Caudate nucleus (tissue), 63 donors: ENCODE measurements at places on chromosomes 11 and 22.

- no peak for DNase-seq
Observed at GRCh38 chr11:9573775-9574621, 528 bp downstream of the WEE1 start.

DNA sequence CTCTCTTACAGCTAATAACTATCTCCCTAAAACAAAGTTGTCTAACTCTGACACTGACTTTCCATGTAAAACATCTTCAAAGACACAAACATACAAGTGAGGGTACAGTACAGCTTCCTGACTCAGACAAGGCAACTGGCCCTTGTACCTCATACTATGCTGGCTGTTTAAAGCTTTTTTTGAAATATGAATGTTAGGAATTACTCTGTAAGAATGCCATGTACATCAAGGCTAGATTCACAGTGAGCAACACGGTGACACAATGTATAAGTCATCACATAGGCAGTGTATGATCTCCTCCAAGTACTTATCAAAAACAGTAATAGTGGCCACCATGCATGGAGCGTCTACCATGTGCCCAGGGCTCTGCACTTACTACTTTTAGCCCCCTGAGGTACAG is 28.6 kb downstream of the ALG8 start:
- no peak for DNase-seq

DNA sequence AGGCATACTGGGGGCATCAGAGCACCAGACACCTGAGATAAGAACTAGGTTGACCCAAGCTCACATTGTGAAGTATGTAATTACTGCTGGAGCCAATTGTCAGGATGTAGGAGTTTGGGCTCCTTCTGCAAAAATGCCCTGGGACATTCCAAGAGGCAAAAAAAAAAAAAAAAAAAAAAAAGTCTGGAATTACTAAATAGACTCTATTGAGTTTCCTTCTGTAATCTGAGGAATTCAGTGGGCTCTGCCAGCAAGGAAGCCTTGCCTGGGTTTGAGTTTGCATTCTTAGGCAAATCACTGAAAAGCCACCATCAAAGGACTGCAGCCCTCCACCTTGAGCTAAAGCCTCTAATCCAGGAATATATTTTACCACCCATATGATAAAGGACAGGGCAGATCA is 8.0 kb upstream of the CAVIN3 start:
- no peak for DNase-seq

GRCh38 chr11:10377183-10377582 is 72.3 kb downstream of the ADM start:
- no peak for DNase-seq

- DNase-seq: no peak
Observed at GRCh38 chr11:78131956-78132355, 7.5 kb downstream of the ALG8 start.

- DNase-seq: no peak
Observed at GRCh38 chr11:76857781-76858410, 2.8 kb upstream of the ACER3 start.

GRCh38 chr11:8218840-8219239 is 44.8 kb downstream of the LMO1 start:
- DNase-seq: no peak

DNA sequence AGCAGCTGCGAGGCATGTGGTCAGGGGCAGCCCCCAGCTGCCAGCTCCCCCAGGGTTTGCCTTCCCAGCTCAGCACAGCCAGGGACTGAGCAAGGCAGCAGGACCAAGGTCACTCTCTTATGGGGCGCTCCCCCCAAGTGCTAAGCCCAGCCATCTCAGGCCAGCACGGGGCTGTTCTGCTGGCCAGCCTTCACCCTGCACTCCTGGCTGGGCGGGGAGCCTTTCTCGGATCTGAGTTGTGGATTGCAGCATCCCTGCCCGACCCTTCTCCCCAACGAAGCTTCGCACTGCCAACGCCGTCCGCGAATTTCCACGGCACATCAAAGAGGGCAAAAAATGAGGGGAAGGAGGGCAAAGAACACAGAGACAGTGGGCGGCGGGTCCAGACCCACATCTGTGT is 42.5 kb upstream of the GAL start:
- DNase-seq: no peak
